ENCODE measurements at places on chromosomes 5 and 9. TPM values are rescaled to one million over a fixed set of nuclear protein-coding genes. Genes with fewer than 3 reads are reported as not detected.

B4GALT7 gene
- 37.9 TPM for total RNA-seq

DAP gene
- total RNA-seq: 102 TPM

SHB gene
- 30.5 TPM for total RNA-seq

PCDHA1 gene
- total RNA-seq: 0.26 TPM

PCDHGC3 gene
- total RNA-seq: 39.7 TPM

C9orf153 gene
- total RNA-seq: 0.33 TPM

ADAMTSL1 gene
- total RNA-seq: 0.78 TPM

- DNase-seq: no peak
Measured at GRCh38 chr5:6601816-6602215, 31.0 kb downstream of the NSUN2 start.

DNA sequence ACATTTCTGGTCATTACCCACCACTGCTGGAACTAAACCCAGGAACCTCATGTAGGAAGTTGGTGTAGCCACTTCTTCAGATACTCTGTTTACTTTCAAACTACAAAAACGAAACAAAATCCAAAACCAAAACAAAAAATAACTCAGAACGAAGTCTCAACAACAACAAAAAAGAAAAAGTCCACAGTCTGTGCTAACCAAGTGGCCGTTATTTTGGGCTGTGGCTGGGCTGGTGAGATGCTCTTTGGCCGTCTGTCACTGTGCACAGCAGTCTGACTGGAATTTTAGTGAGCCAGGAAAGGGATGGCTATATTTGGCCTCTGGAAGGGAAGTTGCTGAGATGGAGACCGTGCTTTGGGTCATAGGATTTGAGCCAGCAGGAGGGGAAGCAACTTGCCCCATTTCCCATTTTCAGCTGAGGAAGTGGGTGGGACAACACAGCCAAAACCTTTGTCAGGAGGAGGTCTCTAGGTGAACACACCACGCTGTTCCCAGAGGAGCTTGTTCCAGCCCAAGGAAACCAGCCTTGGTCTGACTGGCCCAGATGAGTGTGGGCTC is 334.1 kb downstream of the ZSWIM6 start:
- DNase-seq: no peak

DNA sequence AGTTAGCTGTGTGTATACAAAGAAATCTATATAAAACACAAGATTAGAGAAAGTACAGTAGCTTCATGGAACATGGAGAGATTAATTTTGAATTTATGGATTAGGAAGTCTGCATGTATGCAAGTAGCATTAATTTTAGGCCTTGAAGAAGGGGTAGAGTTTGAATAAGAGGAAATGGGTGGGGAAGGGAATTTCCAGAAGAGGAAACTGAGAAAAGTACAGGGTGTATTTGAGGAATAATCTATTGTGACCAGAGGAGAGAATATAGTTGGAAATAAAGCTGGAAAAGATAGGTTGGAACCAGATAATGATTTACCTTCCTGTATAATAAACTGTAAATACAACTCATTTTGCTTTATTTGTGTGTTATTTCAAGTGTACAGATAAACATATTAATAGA is 53.6 kb downstream of the CWC27 start:
- DNase-seq: no peak

- peak; percentile 65 for DNase-seq
Measured at GRCh38 chr9:114155263-114155994, at the start of gene COL27A1. COL27A1 (plus strand) TSS chr9:114155537; CDS start chr9:114155951, 414 bp downstream.

DNA sequence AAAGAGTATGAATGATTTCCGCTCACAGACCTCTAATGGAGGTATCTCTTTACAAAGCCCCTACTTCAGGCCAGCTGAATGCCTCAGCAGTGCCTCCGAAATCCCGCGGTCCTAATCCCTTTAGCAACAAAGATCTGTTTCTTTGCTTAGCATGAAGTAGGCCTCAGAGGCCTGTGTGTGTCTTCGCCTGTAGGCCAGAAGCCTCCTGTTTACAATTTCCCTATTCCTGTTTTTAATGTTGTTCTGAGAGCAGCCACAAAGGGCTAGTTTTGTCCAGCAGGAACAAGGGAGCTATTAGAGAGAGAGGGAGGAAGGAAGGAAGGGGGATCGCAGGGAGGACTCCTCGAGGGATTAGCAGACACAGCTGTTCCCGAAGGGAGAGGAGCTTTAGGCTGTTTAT is 166.4 kb upstream of the SPRY4 start:
- no peak for DNase-seq

DNA sequence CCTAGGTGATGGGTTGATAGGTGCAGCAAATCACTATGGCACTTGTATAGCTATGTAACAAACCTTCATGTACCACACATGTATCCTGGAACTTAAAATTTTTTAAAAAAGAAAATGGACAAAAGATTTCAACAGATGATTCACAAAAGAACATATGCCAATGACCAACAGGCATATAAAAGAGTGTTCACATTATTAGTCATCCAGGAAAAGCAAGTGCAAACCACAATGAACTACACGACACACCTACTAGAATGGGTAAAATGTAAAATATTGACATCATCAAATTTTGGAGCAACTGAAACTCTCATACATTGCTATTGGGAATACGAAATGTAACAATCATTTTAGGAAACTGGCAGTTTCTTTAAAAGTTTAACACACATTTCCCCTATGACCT is 109.9 kb downstream of the YIPF5 start:
- peak; percentile 82 for DNase-seq

DNA sequence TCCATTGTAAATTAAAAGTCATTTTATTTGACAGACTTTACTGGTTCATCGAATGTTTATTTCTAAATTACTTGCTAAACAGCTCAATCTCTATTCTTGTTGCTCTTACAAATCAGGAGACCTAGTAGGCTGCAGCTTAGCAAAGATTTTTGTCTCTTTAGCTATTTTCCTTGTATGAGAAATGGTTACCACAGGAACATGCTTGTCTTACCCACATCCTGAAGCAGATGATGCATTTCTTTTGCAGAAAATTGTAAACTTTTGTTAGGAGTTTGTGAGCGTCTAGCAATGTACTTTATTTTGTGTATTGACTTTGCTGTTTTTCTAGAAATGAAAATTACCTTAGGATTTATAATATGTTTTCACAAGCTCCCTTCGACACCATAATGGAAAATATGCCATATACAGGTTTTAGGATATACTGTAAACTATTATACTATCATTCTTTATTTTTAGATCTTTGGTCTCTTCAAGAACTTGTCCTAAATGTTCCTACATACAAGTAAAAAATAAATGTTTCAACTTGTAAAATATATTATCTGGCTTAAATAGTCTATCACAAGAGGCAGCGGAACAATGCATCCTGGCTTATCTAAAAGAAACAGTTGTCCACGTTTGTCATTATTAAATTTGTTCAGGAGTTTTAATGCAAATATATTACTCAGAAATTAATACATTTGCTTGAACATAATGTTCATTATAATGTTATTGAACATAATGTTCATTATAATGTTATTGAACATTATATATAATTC is 54.1 kb downstream of the SPEF2 start:
- DNase-seq: no peak

DNA sequence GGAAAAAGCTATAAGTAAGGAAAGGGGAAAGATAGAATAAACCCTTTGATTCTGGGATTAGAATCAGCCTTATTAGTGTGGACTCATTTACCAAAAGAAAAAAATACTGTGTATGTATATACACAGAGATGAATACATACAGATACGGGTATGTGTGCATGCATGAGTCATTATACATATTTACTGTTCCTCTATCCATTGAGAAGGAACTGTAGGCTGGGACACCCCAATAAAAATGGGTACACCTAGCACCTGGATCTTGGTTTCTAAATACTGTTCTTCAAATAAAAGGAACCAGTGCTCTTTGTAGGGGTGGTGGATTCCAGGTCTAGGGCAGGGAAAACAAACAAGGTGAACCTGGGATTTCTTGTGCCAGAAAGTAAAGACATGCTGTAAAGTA is 48.3 kb downstream of the WHRN start:
- DNase-seq: no peak

GRCh38 chr5:6748142-6748541 is 34.9 kb downstream of the TENT4A start:
- DNase-seq: no peak

GRCh38 chr9:72444435-72444834 is 77.0 kb upstream of the TMC1 start:
- peak; percentile 75 for DNase-seq

DNA sequence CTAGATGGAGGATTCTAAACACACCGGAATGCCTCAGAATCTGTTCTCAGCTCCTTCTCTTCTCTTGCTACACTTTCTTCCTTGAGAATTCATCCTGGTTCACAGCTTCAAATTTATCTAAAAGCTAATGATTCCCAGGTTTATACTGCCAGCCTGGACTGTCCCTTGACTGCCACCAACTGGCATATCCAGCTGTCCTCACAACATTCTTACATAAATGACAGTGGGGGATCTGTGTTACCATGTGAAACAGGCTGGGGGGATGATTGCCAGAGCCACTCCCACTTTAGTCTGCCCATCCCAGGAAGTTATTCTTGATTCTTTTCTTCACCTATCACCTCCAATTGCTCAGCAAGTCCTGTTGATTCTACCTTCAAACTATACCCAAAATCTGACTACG is 27.2 kb upstream of the ZFR start:
- no peak for DNase-seq

DNA sequence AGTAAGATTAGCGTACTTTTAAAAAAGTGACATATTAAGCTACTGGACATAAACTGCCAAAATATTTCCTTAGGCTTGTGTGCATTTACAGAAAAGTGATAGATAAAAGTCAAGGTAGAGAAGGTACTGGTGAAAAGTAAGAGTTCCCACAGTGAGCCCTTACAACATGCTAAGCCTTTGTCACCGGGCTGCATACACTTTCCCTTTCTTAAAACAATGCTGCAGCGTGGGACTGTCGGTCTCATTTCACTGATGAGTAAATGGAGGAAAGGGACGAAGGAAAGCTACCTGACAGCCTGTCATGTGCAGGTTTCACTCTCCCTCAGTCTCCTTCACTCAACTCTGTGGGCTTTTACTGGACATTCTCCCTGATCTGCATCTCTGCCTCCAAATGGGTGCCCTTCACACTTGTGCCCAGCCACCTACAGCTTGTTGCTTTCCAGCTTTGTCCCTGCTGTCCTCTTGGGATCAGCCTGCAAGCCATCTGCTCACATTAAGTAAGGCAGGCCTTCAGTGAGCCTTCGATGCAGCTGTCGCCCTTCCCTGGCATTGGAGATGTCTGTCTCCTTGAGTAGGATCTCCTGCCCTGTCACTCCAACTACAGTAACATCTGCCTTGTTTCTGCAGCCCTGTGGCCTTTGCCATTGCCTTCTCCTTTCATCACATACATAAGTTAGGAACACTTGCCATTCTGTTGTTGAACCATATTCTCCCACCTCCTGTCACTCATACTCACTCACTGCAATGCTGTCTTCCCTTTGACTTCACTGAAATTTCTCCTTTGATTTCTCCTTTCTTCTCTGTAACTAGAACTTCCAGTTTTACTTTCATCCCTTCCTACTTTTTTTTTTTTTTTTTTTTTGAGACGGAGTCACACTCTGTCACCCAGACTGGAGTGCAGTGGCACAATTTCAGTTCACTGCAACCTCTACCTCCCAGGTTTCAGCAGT is 9.3 kb upstream of the ROPN1L start:
- no peak for DNase-seq

- peak; percentile 47 for DNase-seq
Measured at GRCh38 chr5:74042959-74043358, 417.0 kb downstream of the ARHGEF28 start.

DNA sequence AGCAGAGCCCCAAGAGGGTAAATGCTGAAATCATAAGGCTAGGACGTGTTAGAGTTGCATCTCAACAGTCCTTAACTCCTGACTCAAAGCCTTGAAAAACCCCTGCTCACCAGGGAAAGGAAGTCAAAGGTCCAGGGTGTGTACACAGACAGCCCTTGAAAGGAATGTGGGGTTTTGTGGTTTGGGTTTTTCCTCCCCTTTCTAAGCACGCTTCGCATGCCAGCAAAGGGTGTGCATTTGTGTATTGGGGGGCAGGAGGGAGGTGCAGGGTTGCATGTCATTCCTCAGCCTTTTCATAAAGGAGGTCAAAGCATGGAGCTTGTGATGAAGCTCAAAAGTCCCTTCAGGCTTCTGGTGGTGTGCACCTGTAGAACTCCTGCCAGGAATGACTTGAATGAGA is 17.3 kb upstream of the XPA start:
- peak; percentile 97 for DNase-seq

- no peak for DNase-seq
Measured at GRCh38 chr9:15377625-15378540, 44.8 kb upstream of the SNAPC3 start.

Data from mammary epithelial cell (primary cell).